Neuronal stem cell (in vitro differentiated cells): ENCODE measurements at places on chromosomes 7 and 10.

- no peak for DNase-seq
These were observed 139.8 kb downstream of the FAM53B start for GRCh38 chr10:124604214-124605000.

DNA sequence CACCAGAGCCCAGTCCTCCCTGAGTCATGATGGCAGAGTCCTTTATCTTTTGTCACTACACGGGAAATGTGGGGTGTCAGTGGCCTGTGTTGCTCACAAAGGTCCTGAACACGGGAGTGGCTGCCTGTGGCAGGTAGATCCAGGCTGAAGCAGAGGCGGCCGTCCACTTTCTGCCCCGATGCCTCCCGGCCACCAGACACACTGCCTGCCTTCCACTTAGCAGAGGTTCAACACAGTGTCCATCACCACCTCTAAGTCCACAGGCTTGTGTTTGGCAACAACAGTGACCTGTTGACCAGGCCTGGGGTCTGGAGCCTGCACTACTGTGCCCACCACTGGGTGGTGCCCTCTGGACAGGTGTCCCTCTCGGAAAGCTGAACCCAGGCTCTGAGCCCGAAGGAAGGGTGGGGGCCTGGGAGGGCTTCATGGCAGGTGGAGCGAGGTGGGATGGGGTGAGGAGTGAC, 49.9 kb upstream of the CAMK2B start:
- no peak for DNase-seq

DNA sequence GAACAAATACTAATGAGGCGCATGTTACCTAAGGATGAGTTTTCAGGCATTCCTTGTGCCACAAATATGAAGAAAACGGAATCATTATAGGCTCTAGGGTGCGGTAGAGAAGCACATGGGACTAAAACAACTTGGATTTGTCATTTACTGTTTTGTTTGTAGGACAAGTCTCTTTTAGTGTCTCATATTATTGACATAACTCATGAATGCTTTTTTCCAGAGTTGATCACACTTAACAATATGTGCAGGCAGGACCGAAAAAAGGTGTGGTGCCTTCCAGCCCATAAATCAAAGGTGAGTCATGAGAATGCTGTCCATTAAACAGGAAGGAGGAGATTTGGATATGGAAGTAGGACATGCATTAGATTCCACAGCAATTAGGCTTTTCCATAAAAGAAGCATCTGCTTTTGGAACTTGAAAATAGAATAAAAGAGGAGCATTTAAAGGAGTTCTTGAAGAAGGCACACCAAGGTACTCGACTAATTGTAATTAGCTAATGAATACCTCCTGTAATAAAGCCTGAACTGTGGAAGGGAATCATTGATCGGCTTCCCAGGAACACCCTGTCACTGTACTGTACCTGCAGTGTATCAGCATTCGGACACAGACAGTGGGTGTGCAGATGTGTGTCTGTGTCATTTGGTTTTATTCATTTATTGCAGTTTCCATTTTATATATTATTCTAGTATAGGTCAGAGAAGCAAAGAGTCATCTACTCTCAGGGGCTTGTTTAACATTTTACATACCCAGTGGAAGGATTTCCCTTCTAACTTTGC, 119.7 kb upstream of the KLF14 start:
- no peak for DNase-seq

DNA sequence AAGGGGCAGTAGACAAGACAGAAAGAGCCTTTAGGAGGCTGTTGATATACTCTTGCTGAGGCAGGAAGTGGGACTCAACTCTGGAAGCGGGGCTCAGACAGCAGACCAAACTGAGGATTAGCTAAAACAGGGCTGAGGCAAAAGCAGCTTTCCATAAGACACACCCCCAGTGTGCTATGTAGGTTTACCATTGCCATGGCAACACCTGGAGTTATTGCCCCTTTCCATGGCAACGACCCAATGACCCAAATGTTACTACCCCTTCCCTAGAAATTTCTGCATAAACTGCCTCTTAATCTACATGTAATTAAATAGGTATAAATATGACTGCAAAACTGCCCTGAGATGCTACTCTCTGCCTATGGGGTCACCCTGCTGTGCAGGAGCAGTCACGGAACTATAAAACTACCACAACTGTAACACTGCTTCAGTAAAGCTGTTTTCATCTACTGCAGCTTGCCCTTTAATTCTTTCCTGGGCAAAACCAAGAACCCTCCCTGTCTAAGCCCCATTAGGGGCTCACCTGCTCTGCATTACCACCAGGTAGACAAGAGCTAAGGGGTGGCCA, 348.4 kb upstream of the PODXL start:
- DNase-seq: no peak

- DNase-seq: peak; percentile 37
These were observed 241.5 kb downstream of the PHTF2 start for GRCh38 chr7:78039790-78040776.

DNA sequence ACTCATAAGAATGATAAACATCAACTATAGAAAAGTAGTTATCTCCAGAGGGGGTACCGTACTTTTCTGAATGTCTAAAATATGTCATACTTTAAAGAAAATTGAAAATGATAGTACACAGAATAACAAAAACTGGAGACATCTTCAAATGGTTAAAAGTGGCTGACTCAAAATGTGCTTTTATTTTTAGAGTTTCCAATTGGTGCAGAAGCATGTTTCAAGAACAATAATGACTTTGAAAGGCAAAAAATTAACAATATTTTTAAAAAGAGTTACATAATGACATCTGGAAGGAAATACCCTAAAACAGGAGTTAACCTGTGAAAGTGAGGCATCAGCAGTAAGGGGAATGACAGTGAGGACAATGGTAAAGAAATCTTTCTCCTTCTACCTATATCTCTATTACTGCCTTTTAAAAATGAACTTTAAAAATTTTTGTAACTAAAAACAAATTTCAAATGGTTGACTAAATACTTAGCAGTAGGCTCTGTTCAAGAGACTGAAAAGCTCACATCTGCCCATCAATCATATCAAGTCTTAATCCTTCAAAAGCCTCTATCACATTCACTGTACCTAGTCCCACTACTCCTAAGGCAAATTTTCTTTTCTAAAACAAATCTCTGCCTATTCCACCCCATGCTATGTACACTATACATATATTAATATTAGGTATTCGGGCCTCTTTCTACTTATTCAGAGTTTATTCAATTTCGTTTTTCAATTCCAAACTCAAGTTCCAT, 3.0 kb downstream of the ASZ1 start:
- no peak for DNase-seq

DNA sequence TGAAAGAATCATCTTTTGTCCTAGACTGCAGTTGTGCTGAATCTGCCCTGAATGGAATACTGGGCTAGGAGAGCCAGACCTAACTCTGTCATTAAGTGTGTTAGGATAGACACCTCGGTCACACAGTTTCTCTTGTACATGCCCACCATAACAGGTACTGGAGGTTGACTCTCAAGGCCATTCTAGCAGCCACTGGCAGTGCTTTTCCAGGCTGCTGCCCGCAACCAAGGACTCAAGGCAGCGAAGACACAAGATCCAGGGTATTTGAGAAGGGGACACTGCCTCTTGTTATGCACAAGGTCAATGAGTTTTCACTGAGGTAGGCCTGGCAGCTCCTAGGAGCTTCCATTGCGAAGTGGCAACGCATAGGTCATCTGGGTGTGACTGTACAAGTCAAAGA, 70.6 kb upstream of the ZNF746 start:
- no peak for DNase-seq
